ENCODE measurements at places on chromosomes 4 and X. TPM values are rescaled to one million over a fixed set of nuclear protein-coding genes. Genes with fewer than 3 reads are reported as not detected.

The CT45A1 gene
- total RNA-seq: 2.4 TPM

- peak; percentile 77 for DNase-seq
Observed at GRCh38 chr4:73788411-73788810, 48.0 kb downstream of the CXCL8 start.

The FHL1 gene
- 16.2 TPM for total RNA-seq

- no peak for DNase-seq
Observed at GRCh38 chrX:41066391-41066790, 18.9 kb upstream of the USP9X start.

DNA sequence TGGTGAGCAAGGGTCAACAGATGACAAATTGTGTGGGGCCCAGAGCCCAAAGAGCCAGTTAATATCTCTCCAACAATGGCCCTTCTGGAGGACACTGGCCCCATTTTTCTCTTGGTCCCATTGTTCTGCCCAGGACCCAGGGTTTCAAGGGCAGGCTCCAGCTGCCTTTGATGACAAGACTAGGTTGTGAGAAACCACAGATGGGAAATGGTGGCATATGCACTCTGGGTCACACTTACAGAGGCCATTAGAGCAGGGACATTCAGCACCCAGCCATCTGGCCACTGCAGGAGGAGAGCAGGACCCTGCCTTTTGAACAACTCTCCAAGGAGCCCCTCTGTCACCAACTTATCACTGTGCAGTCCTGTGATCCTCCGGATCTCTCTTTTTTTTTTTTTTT lies 49.7 kb upstream of the KIAA1210 start:
- DNase-seq: no peak

DNA sequence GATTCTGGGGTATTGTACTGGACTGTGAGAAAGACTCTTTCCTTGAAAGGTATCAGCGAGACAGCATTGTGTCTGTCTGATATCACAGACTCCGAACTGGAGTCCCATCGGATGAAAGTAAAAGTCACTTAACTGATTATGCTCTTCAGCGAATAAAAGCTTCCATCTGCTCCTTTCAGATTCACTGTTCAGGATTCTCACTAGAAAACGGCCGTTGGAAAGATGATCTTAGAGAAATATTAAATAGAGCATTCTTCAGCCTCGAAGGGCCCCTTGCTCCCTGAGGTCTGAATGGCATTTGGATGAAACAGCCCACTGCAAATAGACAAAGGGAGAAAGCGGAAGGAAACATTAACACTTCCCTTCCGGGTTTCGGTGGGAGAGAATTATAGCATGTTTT lies 416.2 kb upstream of the PRKX start:
- DNase-seq: no peak

GRCh38 chr4:148094149-148094548 lies 348.1 kb downstream of the NR3C2 start:
- no peak for DNase-seq

- DNase-seq: no peak
Observed at GRCh38 chr4:128716338-128716737, 93.2 kb upstream of the JADE1 start.

DNA sequence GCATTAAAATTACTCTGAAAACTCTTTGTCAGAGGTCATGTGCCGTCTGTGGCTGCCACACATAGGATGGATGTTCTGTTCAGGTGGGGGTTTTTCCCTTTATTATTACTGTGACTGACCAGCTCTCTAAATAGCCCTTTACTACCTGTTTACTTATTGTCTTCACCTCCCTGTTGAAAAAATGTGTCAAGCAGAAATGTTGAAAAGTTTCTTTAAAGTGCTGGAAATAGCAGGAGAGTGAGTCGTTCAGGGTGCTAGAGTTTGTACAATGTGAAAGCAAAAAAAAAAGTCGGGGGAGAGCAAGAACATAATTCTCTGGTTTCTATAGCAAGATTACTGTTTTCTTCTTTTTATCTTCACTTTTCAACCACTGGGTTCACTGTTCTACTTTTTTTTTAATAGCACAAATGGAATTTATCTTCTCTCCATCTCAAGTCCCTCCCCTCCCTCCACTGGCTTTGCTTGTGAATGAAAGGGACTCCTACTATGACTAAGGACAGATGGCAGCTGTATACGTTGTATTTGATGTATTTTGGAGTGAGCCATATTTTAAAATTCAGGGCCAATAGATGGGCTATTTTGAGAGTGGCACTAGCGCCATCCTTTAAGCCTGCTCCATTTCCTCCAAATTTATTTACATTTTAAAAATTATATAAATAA lies 33.3 kb downstream of the ARX start:
- no peak for DNase-seq

GRCh38 chr4:72323227-72323626 lies 245.8 kb downstream of the ADAMTS3 start:
- DNase-seq: no peak

The GPRASP1 gene
- total RNA-seq: 0.48 TPM

The CLDN22 gene
- total RNA-seq: not detected

The CHST7 gene
- 2.9 TPM for total RNA-seq

DNA sequence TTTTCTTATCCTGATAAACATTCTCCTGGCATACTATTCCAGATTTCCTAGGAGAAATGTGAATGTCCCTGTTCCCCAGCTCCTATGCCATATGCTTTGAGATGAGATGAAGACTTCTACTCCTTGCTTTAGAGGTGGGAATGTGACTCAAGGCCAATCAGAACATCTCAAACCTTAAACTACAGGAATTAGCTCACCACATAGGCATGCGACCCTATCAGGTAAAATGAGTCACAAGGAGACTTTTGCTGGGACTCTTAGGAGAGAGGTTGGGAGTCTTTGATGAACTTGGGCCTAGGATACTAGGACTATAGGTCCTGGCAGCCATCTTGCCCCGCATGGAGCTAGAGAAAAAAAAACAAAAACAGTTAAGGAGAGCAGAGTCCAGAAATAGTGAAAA lies 5.8 kb upstream of the USO1 start:
- DNase-seq: no peak

GRCh38 chr4:53702334-53703266 lies 111.3 kb upstream of the LNX1 start:
- DNase-seq: peak; percentile 92

DNA sequence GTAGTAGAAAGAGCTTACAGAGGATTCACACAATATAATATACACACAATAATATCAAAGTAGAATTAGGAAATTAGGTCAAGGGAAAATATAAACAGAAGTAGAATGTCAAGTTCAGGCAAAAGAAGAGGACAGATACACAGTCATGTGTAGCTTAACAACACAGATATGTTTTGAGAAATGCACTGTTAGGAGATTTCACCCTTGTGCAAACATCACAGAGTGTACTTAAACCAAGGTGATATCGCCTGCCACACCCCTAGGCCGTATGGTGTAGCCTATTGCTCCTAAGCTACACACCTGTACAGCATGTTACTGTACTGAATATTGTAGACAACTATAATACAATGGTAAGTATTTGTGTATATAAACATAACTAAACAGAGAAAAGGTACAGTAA lies 110.0 kb upstream of the EDNRA start:
- DNase-seq: no peak

GRCh38 chrX:17788439-17788838 lies 51.1 kb downstream of the SCML1 start:
- peak; percentile 52 for DNase-seq

- no peak for DNase-seq
Observed at GRCh38 chrX:106585478-106585877, 26.3 kb upstream of the RADX start.

The SCD5 gene
- total RNA-seq: 24.2 TPM

The DRD5 gene
- total RNA-seq: not detected

DNA sequence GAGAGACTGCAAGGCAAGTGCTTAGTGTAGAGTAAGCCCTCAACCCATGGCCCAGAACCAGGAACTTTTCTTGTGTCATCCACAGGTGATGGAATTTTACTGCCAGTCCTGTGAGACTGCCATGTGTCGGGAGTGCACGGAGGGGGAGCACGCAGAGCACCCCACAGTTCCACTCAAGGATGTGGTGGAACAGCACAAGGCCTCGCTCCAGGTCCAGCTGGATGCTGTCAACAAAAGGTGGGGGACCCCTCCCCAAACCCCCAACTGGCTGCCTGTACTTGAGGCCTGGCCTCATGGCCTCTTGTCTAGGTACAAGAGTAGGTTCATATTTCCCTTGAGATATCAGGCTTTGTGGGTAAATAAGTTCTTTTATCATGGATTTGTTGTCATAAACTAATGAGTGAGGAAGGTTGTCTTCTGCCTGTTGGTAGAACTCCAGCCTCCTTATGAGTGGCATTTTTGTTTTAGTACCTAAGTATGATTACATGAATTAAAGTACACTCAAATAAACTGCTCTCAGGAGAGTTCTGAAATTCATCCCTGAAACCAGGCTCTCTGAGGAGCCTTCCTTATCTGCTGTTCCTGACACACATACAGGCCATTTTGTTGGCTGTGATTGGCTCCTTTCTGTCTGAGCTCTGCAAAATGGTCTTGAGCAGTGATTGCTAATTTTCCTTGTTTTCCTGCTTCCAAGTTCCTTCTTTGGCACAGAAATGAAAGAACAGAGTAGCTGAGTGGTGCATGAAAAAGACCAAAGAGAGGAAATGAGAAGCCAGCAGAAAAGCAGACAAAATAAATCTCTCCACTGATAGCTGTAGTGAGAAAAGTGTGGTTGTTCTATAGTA lies 51.4 kb upstream of the MND1 start:
- DNase-seq: no peak

The STK32B gene
- total RNA-seq: 3.1 TPM

DNA sequence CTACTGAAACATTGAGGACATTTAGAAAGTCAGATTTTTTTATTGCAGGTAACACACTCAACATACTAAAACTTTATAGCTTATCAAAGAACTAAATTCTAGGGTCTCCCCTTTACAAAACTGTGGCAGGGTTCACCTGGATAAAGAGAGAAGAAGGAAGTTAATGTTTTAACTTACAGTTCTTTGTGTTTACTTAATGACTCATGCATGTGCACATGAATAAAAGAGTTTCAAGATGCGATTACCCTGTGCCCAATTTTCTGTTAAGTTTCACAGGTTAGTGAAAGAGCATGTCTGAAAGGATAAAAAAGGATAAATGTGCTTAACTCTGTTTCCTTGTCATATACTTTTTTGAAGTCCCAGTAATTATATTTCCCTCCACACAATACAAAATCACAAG lies 16.8 kb downstream of the DCAF8L1 start:
- DNase-seq: no peak

The ANKRD37 gene
- total RNA-seq: 42.5 TPM

GRCh38 chrX:42220083-42220482 lies 296.7 kb upstream of the CASK start:
- no peak for DNase-seq

- DNase-seq: no peak
Observed at GRCh38 chr4:150714462-150715438, 132.8 kb downstream of the MAB21L2 start.

The SYN1 gene
- not detected for total RNA-seq

The STARD8 gene
- total RNA-seq: 0.34 TPM

DNA sequence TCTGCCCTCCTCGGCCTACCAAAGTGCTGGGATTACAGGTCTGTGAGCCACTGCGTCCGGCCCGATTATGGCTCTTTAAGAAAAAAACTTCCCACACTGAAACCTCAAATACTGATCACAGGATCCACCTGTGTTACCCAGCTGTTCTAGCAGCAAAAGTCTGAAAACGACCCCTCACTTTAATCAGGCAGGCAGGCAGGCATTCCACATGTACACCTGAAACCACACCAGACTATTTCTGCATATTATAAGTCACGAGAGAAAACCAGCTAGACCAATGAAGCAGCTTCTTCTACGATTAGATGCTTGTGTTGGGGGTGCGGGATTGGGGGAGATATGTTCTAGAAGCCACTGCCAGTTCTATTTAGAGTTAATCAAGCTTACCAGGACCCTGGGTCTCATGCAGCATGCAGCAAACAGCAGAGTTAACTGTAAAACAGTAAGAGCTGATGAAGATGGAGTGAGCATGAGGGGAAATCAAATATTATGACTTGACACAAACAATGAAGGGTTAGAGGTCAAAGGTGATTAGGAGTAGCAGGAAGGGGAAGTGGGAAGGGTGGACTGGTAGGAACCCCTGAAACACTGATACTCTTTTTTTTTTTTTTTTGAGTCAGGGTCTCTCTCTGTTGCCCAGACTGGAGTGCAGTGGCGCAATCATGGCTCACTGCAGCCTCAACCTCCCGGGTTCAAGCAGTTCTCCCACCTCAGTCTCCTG lies 18.9 kb upstream of the NKRF start:
- no peak for DNase-seq

- no peak for DNase-seq
Observed at GRCh38 chrX:136228839-136229207, 22.4 kb downstream of the MAP7D3 start.

- no peak for DNase-seq
Observed at GRCh38 chrX:31837445-31838049, 765.7 kb upstream of the FTHL17 start.

The CXCL1 gene
- 81.3 TPM for total RNA-seq
